GM10248 (cell line): ENCODE measurements at places on chromosomes 6 and 20.

DNA sequence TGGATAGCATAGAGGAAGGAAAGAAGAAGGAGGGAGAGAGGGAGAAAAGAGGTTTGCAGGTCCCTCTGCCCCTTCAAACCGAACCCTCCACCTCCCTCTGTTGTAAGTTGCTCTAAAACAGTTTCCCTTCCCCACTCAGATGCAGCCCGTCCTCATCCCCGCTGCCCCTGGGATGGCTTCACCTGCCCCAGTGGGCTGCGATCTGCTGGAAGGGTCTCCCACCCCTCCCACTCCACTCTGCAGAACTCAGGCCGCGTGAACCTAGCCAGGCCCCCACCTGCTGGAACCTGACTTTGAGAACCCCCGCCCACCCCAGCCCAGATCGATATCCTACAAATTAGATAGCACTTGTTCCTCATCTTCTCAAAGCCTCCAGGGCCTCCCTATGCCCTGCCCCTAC is 190.8 kb downstream of the DLL1 start:
- DNase-seq, result no peak

DNA sequence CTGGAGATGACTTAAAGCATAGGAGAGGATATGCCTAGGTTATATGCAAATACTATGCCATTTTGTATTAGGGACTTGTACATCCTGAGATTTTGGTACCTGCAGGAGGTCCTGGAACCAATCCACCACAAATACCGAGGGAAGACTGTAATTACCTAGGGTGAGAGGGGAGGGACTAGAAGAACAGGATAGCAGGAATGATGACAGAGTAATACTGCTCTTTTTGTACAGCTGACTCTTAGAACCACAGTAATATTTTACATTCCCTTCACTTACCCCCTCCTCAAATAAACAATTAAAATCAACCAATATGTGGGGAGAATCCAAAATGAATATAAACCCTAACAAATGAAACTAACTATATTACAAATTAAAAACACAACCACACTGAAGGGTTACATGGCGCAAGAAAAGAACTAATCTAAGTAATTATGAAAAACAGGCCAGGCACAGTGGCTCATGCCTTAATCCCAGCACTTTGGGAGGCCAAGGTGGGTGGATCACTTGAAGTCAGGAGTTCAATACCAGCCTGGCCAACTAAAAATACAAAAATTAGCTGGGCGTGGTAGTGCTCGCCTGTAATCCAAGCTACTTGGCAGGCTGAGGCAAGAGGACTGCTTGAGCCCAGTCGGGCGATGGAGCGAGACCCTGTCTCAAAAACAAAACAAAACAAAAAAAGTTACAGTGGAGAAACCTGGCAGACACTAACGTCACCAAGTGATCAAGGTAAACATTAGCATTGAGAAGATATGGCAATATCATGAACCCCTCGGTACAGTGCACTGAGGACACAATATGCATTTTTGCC is 37.1 kb downstream of the MAP1LC3A start:
- DNase-seq, result no peak

DNA sequence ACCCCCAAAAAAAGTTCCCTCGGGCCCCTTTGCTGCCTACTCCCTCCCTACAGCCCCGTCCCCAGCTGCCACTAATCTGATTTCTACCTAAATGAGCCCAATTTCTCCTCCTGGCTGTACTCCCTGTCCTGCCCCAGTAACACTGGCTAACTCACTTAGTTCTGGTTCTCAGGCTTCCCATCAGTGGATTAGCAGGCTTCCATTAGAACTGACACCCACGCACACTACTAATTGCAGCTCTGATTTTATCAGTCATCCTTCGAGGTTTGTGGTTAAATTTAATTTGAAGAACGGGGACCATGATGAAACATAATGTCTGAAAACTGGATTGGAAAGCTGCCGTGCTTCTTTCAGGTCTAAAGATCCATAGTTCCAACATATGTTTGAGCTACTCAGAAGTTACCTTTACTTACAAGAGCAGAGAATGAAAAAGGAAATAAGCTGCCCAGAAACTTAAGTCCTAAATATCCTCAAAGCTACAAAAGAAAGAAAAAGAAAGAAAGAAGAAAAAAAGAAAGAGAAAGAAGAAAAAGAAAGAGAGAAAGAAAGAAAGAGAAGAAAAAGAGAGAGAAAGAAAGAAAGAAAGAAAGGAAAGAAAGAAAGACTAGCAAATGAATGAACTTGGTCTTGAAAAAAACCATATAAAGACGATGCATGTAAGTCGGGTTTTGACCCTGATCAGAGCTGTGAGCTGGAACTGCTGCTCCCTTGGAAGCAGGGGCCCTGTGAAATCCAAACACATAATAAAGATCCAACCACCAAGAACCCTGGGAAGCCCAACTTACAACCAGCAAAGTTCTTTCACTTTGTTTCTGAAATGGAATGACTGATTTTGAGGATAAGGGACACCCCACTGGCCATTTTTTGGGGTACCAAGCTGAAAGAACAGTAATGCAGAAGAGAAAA is 51.7 kb downstream of the CNKSR3 start:
- no peak for DNase-seq

DNA sequence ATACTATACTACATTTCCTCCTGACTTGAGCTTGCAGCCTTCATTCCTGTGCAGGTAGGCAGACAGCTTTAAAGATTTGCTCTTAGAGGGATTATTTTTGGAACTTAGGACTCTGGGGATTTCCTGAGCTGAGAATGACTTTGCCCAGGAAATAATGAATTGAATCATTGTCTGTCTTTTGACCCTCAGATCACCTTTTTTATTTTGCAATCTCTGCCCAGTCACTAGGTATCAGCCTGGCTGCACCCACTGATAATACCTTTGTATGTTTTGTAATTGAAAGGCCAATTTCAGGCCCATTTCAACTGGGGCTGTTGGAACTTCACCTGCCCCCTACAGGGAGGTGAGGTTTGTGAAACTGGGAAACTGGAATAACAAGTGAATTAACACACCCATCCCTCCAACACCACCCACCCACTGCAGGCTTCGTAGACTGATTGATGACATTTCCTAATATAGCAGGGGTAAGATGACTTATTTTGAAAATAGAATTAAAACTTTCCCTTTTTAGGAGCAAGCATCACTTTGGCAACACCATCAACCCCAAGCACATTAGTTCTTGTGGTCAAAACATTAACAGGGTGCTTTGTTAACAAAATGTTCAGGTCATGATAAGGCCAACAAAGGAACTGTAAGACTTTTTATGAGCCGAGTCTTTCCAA is 157.1 kb upstream of the CENPW start:
- DNase-seq, result no peak

DNA sequence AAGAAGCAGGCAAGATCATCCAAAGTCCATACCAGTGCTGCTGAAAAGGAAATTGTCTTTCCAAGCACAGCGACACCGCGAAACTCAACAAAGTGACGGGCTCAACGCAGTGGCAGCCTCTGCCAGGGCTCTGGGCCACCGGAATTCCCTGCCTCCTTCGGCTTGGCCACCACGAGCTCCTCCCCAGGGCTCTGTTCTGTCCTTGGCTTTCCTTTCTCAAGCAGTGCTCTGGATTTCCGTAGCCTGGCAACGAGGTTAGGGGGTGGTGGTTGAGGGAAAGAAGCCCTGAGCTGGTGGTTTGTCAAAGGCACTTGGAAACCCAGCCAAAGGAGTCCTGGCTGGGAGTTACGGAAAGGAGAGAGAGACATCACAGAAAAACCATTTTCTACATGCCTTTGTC is 31.2 kb downstream of the PRR18 start:
- no peak for DNase-seq

DNA sequence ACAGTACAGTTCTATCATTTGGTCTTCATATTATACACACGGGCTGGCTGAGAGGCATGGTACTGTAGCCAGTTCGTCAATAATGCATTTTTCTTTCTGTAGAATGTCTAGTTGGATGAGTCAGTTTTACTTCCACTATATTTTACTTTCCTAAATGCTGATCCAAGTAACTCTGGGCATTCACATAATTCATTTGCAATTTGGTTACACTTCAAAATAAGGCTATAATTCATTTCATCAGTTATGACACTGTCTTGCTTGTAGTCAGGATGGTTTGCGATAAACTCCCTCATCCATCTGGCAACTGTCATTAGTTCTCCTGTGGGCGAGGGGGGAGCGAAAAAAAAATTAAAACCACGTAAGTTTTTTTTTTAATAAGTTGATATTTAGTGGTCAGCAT is 46.3 kb downstream of the GCLC start:
- no peak for DNase-seq

GRCh38 chr6:25007269-25007699 is 71.5 kb upstream of the RIPOR2 start:
- peak; percentile 65 for DNase-seq

- DNase-seq, result no peak
Observed at GRCh38 chr6:20769631-20770030, 235.4 kb downstream of the CDKAL1 start.

DNA sequence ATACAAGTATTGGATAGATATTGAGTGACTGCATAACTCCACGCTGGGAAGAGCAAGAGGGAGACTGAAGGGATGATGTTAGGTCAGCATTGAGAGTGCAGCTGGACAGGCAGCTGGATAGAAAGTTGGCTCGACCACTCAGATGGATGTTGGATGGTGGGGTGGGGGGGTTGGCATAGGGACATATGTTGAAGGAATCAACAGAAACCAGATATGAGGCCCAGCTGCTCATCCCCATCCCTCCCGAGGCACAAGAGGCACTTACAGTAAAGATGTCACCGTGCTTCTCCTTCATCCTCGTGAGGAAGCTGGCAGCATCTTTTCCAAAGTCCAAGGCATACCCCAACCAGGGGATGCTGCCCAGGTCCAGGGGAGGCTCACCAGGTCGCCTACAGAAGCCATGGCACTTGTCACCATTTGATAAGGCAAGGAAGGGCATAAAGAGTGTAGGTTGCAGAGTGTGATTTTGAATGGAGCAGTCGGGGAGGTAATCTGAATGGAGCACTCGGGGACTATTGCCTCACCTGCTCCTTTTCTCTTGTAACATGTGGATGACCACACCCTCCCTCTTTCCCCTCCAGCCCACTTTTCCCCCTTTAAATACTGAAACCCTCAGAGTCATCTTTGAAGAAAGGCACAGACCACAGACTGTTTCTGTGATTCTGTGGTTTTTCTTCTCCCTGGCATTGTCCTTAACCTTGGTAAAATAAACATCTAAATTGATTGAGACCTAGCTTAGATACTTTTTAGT is 18.0 kb downstream of the PTGIS start:
- DNase-seq, result no peak

GRCh38 chr6:153162172-153162571 is 31.1 kb upstream of the RGS17 start:
- no peak for DNase-seq

DNA sequence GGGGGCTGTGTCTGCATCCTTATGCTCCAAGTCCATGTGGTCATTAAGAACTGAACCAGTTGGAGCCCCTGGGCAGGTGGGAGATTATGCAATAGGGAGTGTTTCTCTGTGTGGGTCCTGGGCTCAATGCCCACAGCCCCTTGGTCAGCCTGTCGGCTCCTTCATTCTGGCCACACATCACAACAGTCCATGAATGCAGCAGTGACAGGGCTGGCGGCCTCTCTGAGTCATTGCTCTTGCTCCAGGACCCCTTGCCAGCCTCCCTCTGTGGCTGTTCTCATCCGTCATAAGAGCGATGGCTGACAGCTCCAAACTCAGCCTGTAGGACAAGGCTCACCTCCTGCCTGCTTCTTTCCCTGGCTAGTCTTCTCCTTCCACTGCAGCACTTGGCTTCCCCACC is 609.5 kb upstream of the CDH4 start:
- DNase-seq, result no peak

DNA sequence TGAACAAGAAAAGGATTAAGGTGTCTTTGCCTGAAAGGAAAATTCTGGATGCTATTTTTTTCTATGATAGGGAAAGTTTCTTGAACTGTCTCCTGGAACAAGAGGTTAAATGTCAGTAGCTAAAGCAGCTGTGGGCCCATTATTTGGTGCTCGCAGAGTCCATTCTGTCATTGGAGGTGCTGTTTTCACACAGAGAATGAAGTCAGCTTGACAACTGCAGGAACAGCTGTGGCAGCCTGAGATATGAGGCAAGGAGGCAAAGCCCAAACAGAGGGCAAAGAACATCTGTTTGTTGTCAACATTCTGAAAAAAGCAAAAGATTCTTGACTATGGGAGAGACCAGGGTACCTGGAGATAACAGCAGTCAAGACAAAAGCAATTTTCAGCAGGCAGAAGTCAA is 548.2 kb downstream of the KIF16B start:
- no peak for DNase-seq

GRCh38 chr20:21203088-21203656 is 77.3 kb downstream of the KIZ start:
- no peak for DNase-seq

- no peak for DNase-seq
Observed at GRCh38 chr6:1993042-1993441, 252.4 kb downstream of the GMDS start.
